ENCODE measurements at places on chromosomes 3 and 15.

DNA sequence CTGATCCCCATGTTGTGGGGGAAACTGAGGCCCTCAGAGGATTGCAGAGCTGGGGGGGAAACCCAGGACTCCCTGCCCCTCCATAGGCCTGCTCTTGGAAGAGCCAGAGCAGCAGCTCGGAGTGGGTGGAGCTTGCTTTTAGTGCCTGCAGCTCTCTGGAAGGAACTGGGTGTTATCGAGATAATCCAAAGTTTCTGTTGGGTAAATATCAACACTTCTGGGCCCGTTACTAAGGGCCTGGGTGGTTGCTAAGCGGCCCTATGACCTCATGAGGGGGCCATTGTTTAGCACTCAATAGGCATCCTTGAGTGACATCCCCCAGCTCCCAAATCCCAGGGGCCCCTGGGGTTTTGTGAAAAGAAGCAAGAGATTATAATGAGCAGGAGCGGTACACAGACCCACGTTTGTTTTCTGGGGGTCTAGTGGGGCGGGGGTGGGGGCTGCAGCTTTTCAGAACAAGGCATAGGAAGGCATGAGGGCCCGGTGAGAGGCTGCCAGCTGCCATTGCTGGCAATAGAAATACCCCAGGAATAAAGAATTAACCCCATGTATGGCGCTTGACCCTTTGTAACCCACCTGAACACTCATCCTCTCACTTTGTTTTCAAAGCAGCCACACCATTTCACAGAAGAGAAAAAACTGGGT, 48.3 kb upstream of the ATP2B2 start:
- no peak for DNase-seq

- DNase-seq = no peak
Measured at GRCh38 chr3:101383156-101383575, 62.8 kb upstream of the IMPG2 start.

DNA sequence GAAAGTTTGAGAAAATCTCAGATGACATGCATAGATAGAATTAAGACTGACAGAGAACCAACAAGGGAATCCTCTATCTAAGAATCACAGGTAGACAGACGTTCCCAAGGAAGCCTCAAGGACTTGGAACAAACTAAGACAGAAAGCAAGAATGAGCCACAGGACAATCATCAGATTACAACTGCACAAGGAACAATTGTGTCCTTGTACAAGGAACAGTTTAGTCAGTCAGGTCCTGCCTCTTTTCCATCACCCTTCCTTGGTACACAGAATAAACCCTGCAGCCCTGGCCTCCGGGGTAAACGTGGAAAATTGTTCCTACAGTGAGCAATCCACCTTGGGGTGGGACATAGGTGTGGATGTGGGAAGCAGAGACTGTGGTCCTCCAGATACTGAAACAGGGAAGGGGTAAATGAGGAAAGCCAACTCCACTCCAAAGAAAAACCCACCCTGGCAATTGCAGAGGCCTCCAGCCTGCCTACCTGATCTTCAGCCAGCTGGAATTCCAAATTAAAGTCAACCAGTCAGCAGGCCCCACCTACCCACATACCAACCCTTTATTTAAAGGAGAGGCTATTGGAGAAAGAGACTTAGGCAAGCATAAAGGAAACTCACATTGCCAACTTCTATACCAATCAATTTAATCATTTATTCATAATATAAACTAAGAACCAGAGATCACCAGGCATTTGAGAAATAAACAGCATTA, 73.4 kb downstream of the ULK4 start:
- no peak for DNase-seq

DNA sequence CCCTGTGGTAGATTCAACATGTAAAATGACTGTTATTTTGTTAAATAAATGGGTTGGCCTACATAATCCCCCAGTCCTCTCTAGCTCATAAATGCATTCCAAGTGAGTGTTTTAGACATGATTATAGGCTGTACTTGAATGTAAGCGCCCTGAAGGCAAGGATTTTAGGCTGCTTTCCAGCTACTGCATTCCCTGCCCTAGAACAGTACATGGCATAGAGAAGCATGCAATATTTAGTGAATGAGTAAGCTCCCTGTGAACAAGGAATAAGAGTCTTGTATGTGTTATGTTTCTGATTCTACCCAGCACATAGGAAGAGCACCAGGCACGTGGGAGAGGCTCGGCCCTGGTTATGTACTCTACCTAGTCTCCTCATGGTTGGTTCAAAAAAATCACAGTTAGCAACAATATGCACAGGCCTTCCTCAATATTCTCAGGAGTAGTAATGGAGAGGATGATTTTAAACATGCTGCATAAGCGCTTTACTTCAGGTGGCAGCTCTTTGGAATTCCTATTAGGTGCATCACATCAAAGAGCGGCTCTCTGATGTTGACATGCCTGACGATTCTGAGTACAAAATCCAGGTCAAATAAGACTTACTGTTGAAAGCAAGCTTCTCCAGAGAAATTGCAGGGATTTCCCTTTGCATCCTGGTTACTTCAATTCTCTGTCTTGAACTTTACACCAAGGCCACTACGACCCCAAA, 456.6 kb downstream of the MAGI1 start:
- no peak for DNase-seq

DNA sequence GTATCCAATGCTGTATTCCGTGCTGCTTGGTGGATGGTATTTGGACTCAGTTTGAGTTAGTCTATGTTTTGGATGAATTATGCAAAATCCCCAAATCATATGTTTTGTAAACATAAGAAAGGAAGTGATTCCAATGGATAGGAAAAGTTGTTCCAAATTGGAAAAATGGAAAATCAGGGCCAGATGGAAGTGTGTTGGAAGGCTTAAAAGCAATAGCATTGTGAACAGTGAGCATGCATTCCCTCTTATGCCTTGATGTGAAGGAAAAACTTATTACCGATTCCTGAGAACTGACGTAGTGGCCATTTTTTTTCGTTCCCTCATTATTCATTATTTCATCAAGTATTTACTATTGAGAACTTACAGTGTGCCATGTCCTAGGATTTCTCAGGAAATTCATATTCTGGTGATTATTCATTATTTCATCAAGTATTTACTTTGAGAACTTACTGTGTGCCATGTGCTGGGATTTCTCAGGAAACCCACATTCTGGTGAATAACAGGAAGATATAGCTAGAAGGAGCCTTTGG, 144.1 kb upstream of the TPRG1 start:
- DNase-seq = no peak

DNA sequence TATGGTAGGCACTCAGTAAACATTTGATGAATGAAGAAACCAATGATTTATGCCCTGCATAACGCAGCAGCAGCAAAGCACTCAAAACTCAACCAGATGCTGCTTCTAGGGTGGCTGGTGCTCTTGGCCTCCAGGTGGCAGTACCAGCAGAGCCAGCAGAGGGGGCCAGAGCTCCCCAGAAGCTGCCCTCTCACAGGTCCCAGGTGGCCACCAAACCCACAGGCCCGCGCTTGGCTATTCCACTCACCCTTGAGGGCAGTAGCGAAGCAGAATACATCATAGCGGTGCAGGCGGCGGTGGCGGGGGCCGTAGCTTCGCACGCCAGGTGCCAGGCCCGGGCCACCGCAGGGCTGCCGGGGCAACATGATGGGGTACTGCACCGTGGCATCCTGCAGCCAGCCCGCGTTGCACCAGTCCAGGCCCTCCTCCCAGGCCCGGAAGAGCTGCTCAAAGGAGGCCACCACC, 16.6 kb downstream of the HAPLN3 start:
- no peak for DNase-seq

DNA sequence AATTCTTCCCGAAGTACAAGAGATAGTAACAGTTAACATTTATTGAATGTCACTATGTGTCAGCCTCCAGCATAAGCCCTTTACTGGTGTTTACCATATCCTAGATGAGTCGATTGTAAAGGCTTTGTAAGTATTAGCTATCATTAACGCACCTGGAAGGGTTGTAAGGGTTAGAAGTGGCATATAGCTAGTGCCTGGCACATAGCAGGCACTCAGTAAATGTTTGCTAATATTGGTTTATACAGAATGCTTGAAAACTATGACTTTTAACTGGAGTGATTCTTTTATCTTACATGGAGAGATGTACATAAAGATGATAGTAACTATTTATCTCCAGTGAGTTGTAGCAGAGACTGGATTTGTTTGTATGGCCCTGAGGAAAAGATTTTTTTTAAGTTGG, 46.3 kb upstream of the ATP11B start:
- DNase-seq = no peak

- DNase-seq = no peak
Measured at GRCh38 chr3:149968216-149968615, 2.5 kb downstream of the PFN2 start.

- no peak for DNase-seq
Measured at GRCh38 chr15:80932513-80932815, 57.2 kb downstream of the MESD start.

DNA sequence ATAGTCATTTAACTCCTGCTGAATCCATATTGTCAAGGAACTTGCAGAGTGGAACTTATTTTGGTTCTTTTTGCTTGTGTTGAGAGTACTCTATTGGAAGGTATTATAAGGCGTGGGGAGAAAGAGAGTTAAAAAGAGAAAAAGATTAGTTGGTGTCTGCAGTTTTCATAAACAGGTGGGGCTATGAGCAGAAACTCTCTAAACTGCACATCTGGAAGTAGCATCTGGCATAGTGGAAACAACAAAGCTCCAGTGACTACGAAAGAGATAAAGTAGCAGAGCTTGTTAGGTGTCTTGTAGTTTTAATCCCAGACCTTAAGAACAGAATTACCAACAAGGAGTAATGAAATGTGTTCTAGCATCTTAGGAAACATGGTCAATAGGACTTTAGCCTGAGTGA, 148.8 kb upstream of the SGO1 start:
- DNase-seq = no peak

GRCh38 chr3:44924457-44925084, 50.2 kb downstream of the TGM4 start:
- no peak for DNase-seq

DNA sequence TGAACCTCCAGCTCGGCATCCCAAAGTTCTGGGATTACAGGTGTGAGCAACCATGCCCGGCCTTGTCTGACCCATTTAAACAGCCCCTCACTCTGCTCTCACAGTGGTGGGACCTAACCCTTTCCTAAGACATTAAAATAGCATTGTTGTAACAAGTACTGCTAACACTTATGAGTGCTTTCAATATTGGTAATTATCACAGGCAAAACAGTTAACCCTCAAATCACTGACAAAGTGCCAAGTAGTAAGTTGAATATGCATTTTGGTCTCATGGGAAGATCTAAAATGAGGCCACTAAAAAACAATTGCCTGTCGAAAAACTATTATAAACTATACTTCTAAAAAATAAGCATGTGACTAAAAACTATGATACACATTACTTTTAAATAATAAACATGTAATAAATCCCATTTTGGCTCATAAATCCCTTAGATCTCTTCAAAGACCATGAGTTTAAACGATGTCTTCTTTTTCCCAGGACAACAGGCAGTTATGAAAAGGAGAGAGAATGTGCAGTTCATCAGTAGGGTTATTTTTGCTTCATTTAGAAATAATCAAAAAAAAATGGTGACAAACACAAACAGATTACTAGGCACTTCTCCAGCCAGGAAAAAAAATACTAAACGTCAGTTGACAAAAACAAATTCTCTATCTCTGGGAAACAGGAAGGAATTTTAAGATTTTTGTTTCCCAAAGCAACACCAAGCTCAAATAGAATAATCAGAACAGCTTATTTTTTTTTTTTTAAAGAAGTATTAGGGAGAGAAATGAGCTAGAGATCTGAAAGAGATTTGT, 95.4 kb downstream of the RFTN1 start:
- DNase-seq = no peak

GRCh38 chr15:69929905-69930630, 167.6 kb downstream of the TLE3 start:
- no peak for DNase-seq

DNA sequence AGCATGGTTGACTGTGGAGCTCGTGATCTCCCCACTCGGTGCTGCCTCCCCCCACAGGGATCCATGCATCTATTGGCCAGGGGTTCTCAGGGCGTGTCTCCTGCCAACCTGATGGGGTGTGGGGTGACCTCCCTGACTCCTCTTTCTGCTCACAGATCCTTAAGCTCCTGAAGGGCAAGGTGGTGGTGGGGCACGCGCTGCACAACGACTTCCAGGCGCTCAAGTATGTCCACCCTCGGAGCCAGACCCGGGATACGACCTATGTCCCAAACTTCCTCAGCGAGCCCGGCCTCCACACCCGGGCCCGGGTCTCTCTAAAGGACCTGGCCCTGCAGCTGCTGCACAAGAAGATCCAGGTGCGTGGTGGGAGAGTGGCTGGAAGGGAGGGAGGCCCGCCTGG, 7.9 kb downstream of the AEN start:
- no peak for DNase-seq

DNA sequence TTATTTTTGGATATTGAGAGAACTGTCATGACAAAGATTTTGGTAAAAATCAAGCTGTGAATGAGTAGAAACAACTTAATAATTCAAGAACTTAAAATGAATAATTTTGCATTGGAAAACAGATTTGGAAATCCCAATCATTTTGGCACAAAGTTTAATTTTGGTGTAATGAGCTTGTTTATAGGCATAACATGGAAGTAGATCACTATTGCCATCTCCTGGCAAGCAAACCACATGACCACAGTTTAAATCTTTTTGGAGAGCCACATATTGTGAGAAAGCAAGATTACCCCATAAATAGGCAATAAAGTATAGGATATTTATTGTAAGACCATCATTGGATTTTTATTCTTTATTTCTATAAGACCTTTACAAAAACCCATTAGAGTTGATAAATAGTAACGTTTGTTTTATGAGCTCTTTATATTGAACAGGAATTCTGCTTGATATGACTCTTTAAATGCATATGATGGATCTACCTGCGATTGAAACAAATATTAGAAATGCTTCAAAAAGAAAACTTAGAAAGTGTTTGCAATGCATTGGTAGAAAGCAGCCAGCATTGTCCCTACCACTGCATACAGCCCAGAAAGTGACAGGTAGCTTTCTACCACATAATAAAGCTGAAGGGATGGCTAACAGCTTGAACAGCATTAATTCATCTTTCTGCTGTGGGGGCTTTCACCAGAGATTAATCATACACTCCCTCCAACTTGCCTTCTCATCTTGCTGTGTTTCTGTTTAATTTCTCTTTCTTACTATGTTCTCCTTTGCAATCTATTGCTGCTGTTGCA, 766.8 kb downstream of the TBL1XR1 start:
- DNase-seq = no peak

GRCh38 chr15:76711351-76711827, 193.8 kb downstream of the SCAPER start:
- DNase-seq = no peak

DNA sequence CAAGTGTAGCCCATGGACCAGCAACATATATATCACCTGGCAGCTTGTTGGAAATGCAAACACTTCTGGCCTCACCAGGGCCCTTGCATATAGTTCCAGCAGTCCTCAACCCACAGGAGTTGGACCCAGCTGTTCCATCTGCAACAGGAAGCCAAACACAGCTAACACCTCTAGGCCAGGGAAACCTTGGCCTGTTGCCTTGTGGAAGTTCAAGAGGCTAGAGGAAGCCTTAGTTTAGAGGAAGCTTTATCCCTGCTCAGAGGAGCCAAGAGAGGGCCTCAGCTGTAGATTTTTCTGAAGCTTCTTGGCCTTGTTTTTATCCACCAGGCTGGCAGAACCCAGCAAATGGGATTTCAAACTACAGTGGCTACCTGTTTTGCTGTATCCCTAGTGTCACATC, 11.4 kb downstream of the FHIT start:
- DNase-seq = no peak

- no peak for DNase-seq
Measured at GRCh38 chr3:109225516-109225915, 89.0 kb downstream of the C3orf85 start.

- DNase-seq = no peak
Measured at GRCh38 chr3:43863966-43864933, 173.5 kb downstream of the ABHD5 start.

- DNase-seq = no peak
Measured at GRCh38 chr3:151520105-151520504, 59.2 kb upstream of the IGSF10 start.
